ENCODE measurements at places on chromosomes 5 and 9.

DNA sequence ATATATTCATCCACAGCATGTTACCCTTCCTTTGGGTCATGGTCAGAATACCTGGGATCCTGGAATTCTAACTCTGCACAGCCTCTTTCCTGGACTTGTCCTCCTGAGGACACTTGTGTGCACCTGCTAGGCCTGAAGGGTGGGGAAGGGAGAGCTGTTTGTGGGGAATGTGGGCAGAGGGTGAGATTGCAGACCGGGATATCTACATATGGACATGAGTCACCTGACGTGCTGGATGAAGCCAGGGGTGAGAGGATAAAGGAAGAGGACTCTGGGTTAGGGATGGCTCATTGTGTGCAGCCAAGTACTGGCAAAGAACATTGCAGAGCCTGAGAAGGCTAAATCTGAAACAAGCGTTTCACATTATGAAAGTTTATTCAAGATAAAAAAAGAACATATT is 241.4 kb upstream of the RPS23 start:
- DNase-seq, result no peak

GRCh38 chr9:107137495-107138202 is 145.4 kb upstream of the RAD23B start:
- DNase-seq, result no peak

- no peak for DNase-seq
Observed at GRCh38 chr5:126527892-126528291, 67.1 kb downstream of the ALDH7A1 start.

DNA sequence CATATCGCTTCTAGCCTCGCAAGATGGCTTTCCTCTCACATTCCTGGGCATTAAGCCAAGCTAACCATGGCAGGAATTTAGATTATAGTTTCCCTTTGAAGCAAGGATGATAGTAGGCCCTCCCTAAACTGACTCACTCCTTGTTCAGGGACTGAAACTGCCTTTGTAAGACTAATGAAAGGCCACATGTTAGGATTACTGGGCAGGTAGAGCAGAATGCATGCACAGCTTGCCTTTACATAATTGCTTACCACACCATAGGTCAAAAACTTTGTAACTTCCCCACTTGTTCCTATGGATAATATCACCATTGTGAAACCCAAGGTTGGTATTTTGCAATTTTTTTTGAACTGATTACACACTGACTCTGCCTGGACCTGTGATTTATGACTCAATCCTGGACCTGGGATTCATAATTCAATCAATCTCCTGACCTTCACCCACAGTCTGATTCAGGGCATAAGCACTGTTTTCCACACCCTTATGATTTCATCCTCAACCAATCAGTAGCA is 41.0 kb upstream of the PRDM9 start:
- no peak for DNase-seq

- DNase-seq, result no peak
Observed at GRCh38 chr5:6868171-6868570, 154.9 kb downstream of the TENT4A start.

DNA sequence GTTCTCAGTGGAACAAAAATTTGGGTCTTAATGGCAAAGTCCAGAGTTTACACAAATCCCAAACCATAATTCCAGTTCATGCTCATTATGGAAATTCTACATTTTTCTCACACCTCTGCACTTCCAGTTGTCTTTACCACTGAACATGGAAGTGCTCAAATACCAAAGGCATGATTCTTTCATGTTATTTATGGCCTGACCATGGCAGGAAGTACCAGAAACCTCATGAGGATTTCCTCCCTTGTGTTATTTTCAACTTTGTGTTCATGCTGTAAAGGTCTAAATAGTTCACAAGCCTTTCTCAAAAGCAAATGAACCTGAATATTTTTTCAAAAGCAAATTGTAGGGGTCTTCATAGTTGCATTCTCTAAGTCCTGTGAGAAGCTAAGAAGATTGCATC is 82.0 kb upstream of the ITGA1 start:
- DNase-seq, result no peak

DNA sequence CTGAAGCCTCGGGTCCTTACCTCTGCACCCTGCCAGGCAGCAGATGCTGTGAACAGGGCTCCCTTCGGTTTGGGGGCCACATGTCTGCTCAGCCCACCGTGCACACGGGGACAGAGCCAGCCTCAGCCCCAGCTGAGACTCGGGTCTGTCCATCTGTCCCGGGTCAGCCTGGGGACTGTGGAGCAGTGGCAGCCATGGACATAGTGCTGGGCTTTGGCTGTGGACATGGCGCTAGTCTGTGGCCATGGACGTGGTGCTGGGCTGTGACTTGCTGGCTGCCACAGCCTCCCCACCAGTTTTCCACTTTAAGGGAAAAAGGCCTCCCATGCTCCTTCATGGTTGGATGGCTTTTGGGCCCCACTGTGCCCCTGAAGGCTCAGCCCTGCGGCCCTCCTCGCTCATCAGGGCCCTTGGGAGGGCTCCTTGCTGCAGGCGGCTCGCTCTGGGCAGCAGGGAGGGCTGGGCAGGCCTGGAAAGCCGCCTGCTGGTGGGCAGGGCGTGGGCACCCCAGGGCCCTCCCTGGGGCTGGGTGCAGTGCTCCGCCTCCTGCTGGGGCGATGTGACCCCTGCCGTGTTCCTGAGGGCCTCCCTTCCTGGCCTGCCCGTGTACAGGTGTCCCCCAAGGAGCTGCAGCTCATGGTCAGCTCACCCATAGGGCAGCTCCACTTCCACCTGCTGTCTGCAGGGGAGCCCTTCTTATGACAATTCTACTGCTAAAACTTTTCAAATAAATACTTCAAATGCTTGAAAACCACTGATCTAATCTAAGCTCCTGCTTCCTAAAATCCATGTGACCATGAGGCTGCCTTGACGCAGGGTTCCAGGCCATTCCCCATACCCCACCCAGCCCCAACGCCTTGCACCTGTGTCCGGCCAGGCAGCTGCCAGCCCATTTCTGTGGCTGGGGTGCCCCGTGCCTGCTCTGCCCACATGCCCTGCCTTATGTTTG is 112.1 kb upstream of the LMX1B start:
- DNase-seq, result no peak

GRCh38 chr5:107743373-107744000 is 72.8 kb upstream of the EFNA5 start:
- DNase-seq, result no peak

GRCh38 chr9:78030296-78030552 is 1.4 kb downstream of the GNAQ start:
- no peak for DNase-seq

- no peak for DNase-seq
Observed at GRCh38 chr9:89690334-89690912, 85.6 kb downstream of the GADD45G start.

- DNase-seq, result no peak
Observed at GRCh38 chr5:140544986-140545385, 2.5 kb upstream of the EIF4EBP3 start.

DNA sequence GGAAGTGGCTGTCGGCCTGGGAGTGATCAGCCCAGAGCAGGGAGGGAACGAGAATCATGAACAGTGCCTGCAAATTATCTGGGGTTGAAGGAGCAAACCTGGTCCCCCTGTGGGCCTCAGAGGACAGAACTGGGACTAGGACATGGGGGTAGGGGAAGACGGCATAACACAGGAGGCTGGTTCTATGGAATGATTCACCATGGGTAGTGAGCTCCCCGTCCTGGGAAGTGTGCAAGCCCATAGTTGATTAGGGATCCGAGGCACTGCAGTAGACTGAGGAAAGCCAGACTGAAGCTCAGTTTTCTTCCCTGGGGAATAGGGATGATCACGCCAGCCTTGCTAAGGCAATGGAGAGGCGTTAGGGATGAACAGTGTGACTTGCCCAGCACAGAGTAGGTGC is 5.6 kb downstream of the ADGRD2 start:
- no peak for DNase-seq

DNA sequence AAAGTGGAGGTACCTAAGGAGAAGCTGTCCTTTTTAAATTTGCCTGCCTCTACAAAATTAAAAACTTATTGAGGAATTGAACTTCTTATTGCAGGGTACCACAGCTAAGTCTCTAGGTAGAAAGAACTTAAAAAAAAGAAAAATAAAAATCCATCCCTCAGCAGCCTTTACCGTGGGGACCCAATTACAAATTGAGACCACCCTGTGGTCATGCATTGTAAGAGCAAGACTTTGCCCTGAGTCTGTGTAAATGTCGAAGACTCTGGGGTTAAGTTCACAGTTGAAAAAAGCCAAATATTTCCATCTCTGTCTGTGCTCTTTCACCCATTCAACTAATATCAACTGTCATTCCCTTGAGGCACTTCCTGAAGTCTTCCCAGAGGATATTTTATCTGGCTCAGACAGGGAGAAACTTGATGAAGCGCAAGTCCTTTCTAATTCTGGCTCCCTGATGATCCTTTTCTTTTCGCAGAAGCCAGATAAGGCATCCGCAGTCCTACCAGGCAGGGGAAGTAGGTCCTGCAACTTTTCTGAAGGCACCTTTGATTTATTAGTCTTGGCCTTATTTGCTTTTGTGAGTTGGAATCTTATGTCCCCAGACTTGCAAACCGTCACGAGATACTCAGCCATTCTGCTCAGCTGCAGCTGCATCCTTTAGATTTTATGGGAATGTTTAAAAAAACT is 323.8 kb upstream of the WWC1 start:
- DNase-seq, result no peak

DNA sequence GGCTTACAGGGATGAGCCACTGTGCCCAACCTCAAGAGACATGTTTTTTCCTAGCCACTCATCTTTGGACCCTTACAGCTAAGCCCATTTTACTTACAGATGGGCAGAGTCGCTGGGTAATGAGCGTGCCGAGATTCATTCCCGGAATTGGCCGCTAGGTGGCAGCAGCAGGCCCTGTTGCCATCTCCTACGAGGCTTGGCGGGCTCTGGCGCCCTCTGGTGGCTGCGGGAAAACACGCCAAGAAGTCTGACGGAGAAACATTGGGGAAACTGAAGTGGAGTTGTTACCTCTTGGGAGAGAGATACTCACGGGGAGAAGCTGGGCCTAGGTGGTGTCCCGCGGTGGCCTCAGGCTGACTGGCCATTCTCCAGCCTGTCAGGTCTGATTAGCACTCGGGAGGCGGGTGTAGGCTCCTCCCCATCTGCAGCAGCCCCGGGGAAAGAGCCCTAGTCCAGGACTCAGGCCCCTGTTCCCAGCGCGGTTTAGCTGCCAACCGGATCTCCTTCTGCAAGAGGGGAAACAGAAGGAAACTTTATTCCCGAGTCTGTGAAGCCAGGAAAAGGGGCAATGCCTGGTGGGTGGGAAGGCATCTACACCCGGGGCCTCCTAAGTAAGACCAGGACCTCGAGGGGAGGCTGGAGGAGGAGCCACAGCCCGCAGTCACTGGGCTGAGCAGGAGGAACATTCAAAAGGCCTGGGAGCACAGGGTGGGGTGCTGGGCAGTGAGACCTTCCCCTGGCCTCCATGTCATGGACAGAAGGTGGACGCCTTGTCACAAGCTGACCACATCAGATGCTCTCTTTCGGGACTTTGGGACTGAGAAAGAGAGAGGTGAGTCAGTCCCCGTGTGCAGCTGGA is 9.7 kb downstream of the PTGES2 start:
- peak; percentile 99 for DNase-seq

DNA sequence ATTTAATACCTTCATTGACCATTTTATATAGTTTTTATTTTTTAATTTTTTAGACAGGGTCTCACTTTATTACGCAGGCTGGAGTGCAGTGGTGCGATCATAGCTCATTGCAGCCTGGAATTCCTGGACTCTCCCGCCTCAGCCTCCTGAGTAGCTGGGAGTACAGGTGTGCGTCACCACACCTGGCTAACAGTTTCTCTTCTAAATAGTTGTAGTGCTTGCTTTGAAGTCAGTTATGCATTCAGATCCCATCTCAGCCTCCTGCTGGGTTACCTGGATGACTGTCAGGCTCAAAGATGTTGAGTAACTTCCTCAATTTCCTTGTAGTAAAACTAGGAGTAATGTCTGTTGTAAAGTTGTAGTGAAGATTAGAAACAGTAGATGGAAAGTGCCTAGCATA is 21.4 kb downstream of the SNX18 start:
- DNase-seq, result no peak

- DNase-seq, result no peak
Observed at GRCh38 chr9:131228988-131229387, 47.3 kb downstream of the FAM78A start.

DNA sequence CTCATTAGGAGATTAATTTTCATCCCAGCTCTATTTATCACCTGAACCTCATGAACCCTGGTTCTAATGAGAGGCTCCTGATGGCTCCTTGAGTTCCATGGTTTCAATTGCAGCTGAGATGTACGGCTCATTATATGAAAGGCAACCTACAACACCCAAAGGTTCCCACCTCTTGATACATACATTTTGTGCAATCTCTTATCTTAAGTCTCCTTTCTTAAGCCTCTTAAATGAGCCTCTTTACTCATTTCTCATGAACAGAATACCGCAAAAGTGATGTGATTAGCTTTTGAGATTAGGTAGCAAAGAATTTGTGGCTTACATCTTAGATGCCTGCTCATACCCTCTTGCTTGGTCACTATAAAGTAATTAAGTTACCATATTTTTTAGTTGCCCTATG is 1964.0 kb upstream of the CDH6 start:
- no peak for DNase-seq

GRCh38 chr5:59254055-59254687 is 639.4 kb downstream of the PDE4D start:
- no peak for DNase-seq

All from stimulated activated CD8-positive, alpha-beta memory T cell treated with anti-CD3 and anti-CD28 coated beads, Interleukin-7, amount 100 ng/mL, for 1 hour (primary cell).